B cell (primary cell): ENCODE measurements at places on chromosomes 6 and 20. TPM values are rescaled to one million over a fixed set of nuclear protein-coding genes. Genes with fewer than 3 reads are reported as not detected.

- H3K36me3 ChIP-seq: no peaks in the 10 kb centered on the region
- H3K27me3 ChIP-seq: no peaks in the 10 kb centered on the region
Observed at GRCh38 chr6:37110500-37111461, 59.2 kb upstream of the PIM1 start.

GRCh38 chr6:52189974-52190373 is 3.8 kb downstream of the IL17A start:
- H3K27me3 ChIP-seq: peaks cover 4% of the 10 kb centered on the region
- DNase-seq: no peak
- H3K4me3 ChIP-seq: no peak overlapping the region
- no peaks in the 10 kb centered on the region for H3K4me1 ChIP-seq

Gene PTCRA
- not detected in 2 replicates for total RNA-seq

GRCh38 chr6:4093288-4093687 is 14.4 kb upstream of the FAM217A start:
- H3K36me3 ChIP-seq: no peaks in the 10 kb centered on the region
- no peak overlapping the region for H3K4me3 ChIP-seq
- no peak for DNase-seq
- no peak overlapping the region for H3K27ac ChIP-seq
- H3K27me3 ChIP-seq: no peaks in the 10 kb centered on the region
- no peaks in the 10 kb centered on the region for H3K4me1 ChIP-seq

- H3K27ac ChIP-seq: no peak overlapping the region
- no peaks in the 10 kb centered on the region for H3K36me3 ChIP-seq
- H3K4me1 ChIP-seq: no peaks in the 10 kb centered on the region
- H3K27me3 ChIP-seq: no peaks in the 10 kb centered on the region
- H3K4me3 ChIP-seq: no peak overlapping the region
Observed at GRCh38 chr6:112034616-112034995, 19.3 kb upstream of the CCN6 start.
